Activated CD4-positive, alpha-beta T cell treated with anti-CD3 and anti-CD28 coated beads, Interleukin-2, amount 10 ng/mL, durations not matched to agents 24 days and 14 days (primary cell): ENCODE measurements at places on chromosomes 5 and 9. TPM values are rescaled to one million over a fixed set of nuclear protein-coding genes. Genes with fewer than 3 reads are reported as not detected.

The EFNA5 gene
- total RNA-seq = not detected in 2 replicates

The CRB2 gene
- total RNA-seq = not detected in 2 replicates

The SLC45A2 gene
- not detected in 2 replicates for total RNA-seq

The SLC36A2 gene
- total RNA-seq = not detected in 2 replicates

The SCAI gene
- 11.0 and 13.4 TPM in 2 replicates for total RNA-seq

The PCDHA9 gene
- total RNA-seq = not detected in 2 replicates

The GRXCR2 gene
- not detected in 2 replicates for total RNA-seq

The CDX1 gene
- not detected in 2 replicates for total RNA-seq

The TARS1 gene
- 190 and 195 TPM in 2 replicates for total RNA-seq

The FOXD4 gene
- not detected in 2 replicates for total RNA-seq

The PIP5K1B gene
- 56.6 and 58.8 TPM in 2 replicates for total RNA-seq

The HTR1A gene
- total RNA-seq = not detected in 2 replicates

The ZNF618 gene
- total RNA-seq = 0.14 and 0.19 TPM in 2 replicates

The BAAT gene
- total RNA-seq = 0.07 TPM in 1 of 2 replicates, not detected in the other

The MELK gene
- 54.2 and 57.0 TPM in 2 replicates for total RNA-seq

The CCDC192 gene
- total RNA-seq = not detected in 2 replicates

The NREP gene
- 21.6 and 22.2 TPM in 2 replicates for total RNA-seq
